ENCODE measurements at places on chromosomes 11 and 22.

DNA sequence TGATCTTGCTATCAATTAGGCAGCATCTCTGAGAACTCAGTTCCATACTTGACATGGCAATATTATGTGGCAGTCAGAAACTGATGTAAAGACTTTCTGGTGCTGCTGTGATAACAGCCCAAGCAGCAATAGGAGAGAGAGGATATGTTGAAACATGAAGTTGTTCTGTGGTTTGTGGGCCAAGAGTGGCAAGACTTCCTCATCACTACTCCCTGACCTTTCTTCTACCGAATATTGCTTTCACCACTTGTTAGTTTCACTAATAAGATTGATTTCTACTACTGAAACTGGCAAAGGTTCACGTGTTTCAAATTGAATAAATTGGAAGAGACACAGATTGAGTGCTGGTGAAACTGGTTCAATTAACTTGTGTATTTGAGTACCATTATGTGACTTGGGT, 852.6 kb upstream of the RAG2 start:
- DNase-seq = no peak

- DNase-seq = no peak
Measured at GRCh38 chr22:20807315-20807752, 33.4 kb downstream of the SERPIND1 start.

DNA sequence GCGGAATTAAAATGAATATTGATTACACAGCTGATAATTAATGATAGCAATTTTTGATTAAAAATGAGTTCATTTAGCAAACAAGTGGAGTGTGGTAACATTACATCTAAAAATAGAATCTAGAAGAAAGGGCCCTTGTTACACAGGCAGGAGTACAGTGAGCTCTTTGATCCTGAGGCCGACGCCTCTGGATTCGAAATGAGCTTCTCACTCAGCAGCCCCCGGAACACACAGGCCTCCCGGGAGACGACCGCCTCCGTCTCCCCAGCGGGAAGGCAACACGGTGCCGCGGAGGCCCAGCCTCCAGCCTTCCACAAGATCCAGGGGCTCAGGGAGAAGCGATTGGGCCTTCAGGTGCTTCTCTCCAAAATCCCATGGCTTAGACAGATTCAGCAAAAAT, 379.1 kb downstream of the BRD1 start:
- DNase-seq = no peak

- DNase-seq = no peak
Measured at GRCh38 chr11:105907319-105907718, 114.7 kb downstream of the MSANTD4 start.

DNA sequence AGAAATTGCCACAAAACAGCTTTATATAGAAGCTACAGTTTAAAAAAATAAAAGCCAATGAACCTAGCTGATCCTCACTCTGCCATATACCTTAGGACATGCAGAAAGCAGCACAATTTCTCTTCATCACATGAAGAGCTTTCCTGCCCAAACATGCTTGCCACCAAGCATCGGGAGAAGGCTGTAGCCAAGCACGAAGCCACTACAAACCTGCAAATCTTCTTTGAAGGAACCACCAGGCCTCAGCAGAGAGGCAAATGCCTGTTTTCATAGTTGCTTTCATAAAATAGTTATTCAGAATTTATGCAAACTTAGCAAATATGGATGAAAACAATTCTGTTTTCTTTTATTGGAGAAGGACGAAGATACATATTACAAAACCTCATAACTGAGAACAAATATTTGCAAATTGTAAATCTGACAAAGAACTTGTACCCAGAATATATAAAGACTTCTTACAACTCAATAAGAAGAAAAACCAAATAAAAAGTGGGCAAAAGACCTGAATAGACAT, 100.3 kb downstream of the RBFOX2 start:
- no peak for DNase-seq

DNA sequence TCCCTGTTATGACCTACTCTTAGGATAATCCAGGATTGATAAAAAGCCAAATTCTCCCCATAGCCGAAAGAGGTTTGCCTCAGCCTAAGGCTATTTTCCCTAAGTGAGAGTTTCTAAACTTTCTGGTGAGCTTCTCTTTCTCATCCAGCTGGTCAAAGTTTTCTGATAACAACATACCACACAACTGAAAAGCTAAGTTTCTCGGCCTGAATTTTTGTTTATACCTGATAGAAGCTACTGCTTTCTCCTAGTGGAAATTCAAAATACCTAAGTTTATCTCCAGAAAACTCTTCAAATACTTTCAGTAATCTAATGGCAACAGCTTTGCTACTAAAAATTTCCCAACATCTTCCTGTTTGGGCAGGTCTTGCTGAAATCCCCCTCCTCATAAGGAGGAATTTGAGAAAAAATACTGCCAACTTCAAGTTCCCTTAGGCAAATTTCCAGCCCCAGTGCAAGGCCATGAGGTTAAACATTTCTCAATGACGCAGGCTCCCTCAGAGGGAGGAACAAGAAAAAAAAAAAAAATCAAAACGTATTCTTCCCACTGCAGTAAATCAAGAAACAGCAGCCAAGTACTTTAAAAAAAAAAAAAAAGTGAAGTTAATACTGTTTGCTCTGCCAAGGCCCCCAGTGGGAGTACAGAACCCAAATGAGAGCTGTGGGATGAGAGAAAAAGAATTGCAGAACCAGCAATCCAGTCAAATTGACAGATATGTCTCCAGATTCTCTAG, 127.0 kb downstream of the MRTFA start:
- DNase-seq = no peak

DNA sequence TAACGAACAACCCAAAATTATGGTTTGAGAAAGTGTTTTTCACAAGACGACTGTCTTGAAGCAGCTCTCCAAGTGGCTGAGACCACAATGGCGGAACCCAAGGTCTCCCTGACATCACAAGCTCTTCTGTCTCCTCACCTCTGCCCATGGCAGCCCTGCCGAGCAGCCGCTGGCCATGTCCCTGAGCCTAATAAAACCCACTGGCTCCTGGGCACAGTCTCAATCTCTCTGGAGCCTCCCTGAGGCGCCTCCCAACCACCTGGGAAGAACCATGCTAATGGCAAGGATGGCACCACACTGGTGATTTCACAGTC, 50.0 kb downstream of the CLTCL1 start:
- no peak for DNase-seq

DNA sequence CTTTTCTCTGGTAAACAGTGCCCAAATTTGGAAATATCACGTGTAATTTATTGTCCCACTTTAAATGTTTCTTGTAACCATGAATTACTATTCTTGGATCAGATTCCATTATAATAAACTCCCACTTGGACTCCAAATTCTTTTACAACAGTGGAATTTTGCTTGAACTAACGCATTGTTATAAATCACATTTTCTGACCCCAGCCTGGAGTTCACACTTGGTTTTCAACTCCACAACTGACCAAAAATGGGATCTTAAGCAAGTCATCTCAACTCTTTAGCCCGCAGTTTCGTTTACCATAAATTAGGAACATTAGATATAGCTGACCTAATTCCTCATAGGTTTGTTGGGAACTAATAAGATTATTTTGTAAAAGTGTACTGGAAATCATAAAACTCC, 336.8 kb upstream of the NCAM1 start:
- no peak for DNase-seq

DNA sequence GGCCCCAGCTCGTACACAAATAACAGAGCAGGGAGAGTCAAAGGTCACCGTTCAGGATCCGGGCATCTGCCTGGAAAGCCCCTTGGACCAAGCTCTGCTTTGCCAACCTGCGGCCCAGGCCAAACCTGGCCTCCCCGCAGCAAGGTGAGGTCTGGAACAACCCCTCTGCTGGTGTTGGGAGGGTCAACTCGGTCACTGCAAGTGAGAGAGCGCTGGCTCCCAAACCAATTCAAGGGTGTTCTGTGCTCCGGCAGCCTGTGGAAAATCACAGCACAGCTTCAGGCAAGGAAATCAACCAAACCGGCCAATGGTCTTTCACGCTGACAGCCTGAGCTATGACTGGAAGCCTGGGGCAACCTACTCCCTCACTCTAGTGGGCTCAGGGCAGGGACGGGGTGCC, 63.4 kb downstream of the MYH9 start:
- no peak for DNase-seq

DNA sequence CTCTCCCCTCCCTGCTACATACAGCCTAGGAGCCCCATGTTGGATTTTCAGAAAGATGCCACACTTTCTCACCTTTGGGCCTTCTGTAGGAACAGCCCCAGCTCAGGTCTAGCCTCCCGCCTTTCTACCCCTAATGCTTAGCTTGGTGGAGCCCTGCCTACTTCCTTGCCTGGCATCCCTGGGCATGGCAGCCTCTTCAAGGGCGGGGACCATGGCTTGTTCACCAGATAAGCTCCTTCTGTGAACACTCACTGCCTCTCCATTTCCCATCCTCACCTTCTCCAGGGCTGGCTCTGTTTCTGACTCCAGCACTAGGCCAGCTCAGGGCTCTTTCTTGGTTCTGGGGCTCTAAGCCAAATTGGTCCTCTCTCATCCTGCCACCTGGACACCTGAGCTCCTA, 1.4 kb downstream of the SEPTIN3 start:
- no peak for DNase-seq
